ENCODE measurements at places on chromosomes 7 and 10.

DNA sequence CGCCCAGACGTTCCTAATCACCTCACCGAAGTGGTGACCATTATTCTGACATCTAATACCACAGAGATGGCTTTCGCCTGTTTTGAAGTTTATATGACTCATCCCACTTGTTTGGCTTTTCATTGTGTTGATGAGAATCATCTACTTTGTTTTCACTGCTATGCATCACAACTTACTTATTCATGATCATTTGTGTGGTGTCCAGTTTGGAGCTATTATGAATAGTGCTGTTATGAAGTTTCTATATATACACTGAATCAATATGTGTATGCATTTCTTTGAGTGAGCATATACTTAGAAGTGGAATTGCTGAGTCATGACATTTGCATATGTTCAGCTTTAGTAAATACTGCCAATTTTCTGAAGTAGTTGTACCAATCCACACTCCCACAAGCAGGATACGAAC lies 38.6 kb upstream of the TNKS2 start:
- no peak for DNase-seq

DNA sequence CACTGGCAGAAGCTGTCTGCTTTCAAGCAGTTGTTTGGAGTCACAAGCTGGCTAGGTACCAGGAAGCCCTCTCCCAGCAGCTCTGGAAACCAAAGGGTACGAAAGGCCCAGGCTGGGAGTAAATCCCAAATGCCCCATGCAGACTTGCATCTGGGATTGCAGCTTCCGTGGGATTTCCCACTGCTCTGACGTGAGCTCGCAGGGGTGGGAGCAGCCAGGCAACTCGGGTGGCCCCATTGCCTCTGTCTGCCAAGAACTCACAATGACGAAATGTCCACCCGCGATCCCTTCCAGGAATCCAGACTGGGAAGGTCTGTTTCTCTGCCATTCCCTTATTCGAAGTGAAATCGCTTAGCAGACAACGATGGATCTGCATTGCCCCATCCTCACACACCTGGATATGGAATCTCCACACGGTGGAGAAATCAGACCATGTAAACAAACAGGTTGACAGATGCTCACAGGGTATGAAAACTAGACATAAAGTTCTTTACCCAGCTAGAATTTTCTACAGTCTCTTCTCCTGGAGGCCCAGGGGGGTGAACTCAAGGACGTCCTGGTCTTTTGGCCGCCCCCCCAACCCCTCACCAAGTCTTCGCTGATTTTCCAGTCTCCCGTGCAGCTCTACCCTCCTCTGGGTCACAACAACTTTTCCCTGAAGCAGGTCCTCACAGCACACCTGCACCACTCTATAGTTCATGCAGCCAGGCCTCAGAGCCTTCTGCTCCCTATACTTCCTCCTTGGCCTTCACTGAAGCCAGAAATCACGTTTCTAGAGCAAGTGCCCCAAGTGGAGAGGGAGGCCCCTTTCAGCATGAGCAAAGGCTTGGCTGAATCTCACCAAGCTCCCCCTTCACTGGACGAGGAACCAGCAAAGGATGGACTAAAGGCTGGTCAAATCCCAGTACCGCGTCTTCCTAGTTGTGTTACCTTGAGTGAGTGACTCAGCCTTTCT lies 20.0 kb downstream of the SH3PXD2A start:
- no peak for DNase-seq

DNA sequence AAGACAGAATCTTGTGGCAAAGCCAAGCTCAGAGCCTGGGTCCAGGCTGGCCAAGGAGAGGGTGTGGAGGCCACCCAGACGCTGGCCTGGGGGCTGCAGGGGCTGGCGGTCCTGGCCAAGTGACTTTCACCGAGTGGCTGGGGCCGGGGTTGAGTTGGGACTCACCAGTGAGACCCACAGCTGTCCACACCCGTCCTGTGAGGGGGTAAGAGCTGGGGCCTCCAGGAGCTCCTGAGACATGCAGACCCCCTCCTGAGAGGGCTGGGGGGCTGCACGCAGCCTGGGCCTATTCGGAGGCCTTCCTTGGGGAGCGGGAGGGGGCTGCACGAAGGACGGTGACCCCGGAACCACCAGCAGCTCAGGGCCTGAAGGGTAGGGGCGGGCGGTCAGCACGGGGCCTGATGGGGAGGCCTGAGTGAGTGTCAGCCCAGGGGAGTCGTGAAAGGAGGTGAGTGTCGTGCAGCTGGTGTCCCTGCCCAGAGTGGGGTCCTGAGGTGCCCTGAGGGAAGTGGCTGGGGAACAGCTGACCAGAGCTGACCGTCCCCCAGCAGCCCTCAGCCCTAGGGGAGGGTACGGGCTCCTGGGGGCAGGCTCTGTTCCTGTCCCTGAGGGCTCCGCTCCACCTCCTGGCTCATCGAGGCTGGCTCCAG lies 100.9 kb downstream of the FOXL3 start:
- DNase-seq, result no peak

- DNase-seq, result no peak
Measured at GRCh38 chr10:133185916-133186315, 25.9 kb downstream of the KNDC1 start.

DNA sequence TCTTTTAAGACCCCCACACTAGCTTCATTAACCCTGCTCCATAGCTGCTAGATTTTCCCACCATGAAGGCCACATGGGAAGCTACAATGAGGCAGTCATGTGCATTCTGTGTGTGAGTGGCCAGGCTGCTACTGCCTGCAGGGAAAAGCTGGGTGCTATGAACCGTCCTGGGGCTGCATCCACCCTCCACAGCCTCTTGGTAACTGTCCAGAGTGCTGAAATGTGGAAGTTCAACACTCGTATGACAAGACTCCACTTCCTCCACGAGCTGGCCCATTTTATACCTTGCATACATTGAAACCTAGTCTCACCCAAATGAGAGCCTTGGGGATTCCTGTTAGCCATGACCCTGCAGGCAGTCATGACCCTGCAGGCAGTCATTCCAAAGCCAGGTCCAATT lies 59.4 kb downstream of the CUZD1 start:
- DNase-seq, result peak; percentile 6

DNA sequence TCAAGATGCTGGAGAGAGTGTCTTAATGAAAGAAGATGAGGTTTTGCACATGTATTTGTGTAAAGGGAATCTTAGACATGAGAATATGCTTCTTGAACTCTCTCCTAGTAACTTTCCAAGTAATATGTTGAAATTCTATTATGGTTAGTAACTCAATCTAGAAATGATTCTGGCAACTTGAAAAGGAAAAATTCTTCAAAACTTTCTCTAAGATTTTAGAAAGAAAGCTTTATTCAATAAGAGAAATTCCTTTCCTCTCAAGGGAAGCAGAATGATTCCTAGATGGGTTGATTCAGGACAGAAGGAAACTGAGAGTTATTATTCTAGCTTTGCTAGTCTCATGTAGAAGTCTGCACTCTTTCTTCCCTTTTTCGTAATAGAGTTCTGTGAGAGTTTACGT lies 364.3 kb upstream of the PLXDC2 start:
- no peak for DNase-seq

DNA sequence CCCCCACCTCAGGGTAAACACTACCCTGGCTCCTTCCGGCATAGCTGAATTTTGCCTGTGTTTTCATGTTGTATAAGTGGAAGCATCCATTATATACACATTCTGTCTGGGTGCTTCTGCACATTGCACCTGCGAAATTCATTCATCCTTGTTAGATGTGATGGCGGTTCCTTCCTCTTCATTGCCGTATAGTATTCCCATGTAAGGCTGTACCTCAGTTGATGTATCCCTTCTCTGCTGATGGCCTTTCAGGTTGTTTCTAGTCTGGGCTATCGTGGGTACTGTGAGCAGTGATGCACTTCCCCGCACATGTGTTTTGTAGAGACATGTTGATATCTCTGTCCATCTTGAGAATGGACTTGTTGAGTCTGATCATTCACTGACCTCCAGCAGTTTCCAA lies 28.9 kb downstream of the ELFN1 start:
- DNase-seq, result no peak

GRCh38 chr7:31633894-31634494 lies 53.0 kb upstream of the PPP1R17 start:
- peak; percentile 35 for DNase-seq

DNA sequence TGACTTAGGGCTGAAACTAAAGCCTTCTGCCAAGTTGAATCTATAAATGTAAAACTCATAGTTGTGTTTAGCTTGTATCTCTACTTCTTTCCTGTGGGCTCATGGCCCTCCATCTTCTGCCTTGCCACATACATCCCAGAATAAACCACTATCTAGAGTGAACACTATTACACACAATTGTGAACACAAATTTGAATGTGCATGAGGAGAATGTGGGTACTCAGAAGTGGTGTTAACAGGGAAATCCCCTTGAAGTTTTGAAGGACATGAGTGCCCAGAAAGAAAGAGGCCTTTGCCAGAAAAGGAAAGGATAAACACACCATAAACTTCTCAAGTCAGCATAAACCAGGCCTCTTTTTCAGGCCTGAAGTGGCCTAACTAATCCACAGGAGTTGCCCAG lies 20.2 kb upstream of the CCNJ start:
- no peak for DNase-seq

DNA sequence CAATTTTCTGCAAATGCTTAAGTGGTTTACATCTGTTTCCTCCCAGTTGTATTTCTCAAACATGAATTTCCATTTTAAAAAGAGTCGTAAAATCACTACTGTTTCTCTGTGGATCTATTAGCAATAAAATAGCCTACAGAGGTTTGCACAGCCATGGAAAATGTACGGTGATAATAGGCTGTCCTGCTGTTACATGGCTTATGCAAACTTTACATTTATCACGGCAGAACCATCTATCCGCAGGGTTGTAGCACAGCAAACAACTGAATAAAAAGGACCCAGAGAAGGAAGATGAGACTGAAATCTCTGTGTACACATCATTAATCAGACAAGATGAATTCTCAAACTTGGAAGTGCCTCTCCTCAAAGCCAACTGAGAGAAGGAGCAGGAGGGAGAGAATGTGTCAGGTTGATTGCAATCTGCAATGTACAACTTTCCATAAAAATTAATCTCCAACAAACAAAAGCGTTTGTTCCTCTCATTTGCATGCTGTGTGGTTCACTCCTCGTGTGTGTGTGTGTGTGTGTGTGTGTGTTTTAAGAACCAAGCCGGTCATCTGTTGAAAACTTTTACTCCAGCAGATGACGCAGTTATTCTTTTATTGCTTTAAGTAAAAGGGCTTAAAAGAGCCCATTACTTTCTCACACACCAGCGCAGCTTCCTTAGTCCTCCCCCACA lies 279.3 kb downstream of the SKAP2 start:
- DNase-seq, result no peak

DNA sequence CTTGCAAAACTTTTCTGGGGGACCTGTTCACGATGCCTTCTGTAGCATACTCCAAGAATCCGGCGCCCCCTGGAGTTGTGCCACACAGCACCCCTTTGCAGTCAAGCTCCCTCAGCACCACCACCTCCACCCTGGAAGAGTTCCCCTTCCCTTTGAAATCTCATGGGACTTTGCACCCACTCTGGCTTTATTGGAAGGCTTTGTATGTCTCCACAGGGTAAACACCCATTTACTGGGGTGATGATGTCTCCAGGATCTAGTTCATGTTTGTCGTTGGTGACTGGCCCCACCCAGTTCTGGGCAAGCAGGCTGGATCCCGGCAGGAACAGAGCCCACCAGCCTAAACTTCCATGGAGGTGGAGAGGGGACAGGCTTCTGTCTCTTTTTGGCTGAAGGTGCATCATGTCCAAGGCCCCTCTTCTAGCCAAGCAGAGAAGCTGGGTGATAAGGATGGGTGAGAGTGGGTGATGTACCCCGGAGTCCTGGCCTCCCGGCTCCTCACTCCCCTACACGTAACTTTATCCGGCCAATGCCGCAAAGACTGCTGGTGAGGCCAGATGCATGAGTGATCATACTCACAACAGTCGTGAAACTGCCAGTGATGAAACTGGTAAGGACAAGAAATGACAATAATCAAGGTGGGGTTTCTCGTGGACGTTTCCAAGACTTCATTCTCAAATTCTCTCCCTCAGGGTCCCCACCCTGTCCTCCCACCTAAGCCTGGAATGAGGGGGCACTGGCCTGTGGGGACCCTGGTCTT lies 695 bp upstream of the CLDN4 start:
- DNase-seq, result no peak

- DNase-seq, result no peak
Measured at GRCh38 chr10:48580236-48580635, 24.6 kb downstream of the ARHGAP22 start.

DNA sequence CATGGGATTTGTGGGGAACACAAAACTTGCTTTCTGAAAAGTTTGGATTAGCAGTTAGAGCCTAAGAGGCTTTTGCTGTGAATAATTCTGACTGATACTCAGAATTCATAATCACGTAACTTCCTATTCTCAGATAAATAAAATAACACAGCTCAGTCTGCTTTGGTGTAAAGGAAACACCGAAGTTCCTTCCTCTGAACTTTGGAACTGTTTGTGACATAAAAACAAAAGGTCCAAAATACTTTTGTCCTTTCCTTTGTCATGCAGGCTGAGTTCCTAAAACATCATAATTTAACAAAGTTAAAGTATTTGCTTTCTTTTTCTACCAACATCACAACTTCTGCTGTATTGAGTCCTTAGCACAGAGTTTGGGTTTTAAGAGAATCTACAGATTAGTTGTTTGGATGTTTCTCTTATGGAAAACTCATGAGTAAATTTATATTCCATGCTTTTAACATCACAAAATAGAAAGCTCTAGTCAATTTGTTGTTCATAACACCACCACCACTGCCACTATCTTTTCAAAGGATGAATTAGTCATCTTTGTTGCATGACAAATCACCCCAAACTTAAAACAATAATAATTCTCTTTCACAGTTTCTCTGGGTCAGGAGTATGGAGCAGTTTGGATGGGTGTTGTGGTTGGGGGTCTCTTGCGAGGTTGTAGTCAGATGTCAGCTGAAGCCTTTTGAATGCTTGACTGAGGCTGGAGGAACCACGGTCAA lies 123.4 kb downstream of the REEP3 start:
- DNase-seq, result no peak

DNA sequence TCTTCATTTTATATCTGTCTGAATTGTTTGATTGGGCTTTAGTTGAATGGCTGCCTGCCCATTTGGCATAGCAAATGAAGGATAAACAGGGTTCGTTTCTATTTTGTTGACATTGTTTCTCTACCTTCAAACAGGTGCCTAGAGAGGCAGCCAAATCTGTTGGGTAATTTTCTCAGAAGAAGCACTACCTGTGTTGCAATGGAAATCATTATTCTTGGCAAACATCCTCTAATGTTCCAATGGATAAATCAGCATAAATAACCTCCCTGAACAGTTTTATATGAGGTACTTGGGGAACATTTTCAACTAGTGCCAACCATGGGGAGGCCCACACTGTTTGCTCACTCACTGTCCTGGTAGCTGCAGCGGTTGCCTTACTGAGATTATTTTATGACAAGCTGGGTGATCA lies 64.4 kb upstream of the PLPP4 start:
- no peak for DNase-seq

- DNase-seq, result peak; percentile 5
Measured at GRCh38 chr7:45347804-45348203, 190.2 kb downstream of the RAMP3 start.

DNA sequence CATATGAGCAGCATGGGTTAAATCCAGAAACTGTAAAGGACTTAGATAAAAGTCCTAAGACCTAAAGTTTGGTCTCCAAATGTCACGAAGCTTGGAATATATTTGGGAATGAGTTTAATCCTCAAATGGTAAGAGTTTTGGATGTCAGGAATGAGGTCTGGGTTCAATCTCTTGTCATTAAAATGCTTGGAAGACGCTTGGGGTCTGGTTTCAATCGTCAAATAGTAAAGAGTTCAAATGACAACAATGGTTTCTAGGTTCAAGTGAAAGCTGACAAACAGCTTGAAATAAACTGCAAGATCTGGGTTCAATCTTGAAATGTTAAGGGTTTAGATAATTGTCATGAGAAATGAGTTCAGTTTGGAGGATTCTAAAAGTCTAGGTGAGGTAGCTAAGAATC lies 385.5 kb upstream of the HPS1 start:
- DNase-seq, result no peak
